AG04449 (cell line): ENCODE measurements at places on chromosomes 6 and 20.

- DNase-seq: no peak
Observed at GRCh38 chr6:90072935-90073464, 178.7 kb downstream of the GJA10 start.

DNA sequence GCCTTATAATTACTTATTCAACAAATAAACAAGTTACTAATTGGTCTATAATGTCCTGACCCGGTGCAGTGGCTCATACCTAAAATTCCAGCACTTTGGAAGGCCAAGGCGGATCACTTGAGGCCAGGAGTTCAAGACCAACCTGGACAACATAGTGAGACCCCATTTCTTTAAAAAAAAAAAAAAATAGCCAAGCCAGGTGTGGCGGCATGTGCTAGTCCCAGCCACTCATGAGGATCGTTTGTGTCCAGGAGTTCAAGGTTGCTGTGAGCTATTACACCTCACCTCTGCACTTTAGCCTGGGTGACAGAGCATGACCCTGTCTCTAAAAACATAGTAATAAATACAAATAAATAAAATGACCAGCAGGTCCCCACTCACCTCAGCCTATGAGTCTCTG is 9.8 kb upstream of the UBE2V1 start:
- DNase-seq: no peak

GRCh38 chr6:130749402-130749801 is 77.8 kb upstream of the SMLR1 start:
- no peak for DNase-seq

DNA sequence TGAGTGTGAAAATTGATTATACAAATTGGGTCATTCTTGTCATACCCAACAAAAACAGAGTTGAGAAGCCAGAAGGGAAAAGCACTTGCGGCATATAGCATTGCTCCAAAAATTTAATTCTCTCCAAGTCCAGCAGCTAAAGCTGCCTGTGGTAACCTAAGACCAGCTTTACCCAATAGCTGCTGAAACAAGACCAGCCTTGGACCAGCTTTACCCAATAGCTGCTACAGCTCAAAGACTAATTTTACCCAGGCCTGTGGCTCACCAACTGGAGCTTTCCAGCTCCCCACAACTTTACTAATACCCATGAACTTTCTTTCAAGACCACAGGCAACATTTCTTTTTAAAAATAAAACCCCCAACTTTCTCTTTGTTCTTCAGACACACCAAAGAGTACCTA is 32.8 kb upstream of the ZNF133 start:
- DNase-seq: no peak

- no peak for DNase-seq
Observed at GRCh38 chr6:137821491-137821890, 45.6 kb upstream of the TNFAIP3 start.

- peak; percentile 50 for DNase-seq
Observed at GRCh38 chr6:4055420-4056041, 23.4 kb downstream of the FAM217A start.

GRCh38 chr6:29965873-29966601 is 23.7 kb downstream of the HLA-A start:
- DNase-seq: no peak

- DNase-seq: no peak
Observed at GRCh38 chr20:57953638-57954037, 243.8 kb upstream of the PMEPA1 start.

GRCh38 chr6:87789198-87789899 is 87.3 kb upstream of the AKIRIN2 start:
- no peak for DNase-seq

- no peak for DNase-seq
Observed at GRCh38 chr6:102918161-102918560, 1524.7 kb downstream of the GRIK2 start.

DNA sequence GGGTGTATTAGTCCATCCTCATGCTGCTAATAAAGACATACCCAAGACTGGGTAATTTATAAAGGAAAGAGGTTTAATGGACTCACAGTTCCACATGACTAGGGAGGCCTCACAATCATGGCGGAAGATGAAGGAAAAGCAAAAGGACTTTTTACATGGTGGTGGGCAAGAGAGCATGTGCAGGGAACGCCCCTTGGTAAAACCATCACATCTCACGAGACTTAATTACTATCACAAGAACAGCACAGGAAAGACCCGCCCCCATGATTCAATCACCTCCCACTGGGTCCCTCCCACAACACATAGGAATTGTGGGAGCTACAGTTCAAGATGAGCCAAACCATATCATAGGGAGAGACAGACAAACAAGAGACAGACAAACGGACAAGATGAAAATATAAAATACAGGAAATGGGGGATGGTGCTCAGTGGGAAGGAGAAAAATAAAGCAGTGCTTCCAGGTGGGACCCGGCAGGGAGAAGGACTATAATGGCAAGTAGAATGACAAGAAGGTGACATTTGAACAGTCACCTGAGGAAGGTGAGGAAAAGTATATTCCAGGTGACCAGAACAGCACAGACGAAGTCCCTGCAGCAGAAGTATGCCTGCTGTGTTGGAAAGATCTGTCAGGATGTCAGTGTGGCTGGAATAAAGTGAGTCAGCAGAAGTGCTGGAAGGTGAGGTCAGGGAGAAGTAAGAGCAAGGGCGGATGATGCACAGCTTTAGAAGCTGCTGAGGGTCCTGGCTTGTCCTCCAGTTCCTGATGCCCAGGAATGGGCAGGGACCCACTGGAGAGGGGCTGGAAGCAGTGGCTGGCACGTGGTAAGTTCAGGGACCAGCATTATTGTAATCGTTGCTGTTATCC is 61.1 kb downstream of the SLC2A10 start:
- DNase-seq: no peak

DNA sequence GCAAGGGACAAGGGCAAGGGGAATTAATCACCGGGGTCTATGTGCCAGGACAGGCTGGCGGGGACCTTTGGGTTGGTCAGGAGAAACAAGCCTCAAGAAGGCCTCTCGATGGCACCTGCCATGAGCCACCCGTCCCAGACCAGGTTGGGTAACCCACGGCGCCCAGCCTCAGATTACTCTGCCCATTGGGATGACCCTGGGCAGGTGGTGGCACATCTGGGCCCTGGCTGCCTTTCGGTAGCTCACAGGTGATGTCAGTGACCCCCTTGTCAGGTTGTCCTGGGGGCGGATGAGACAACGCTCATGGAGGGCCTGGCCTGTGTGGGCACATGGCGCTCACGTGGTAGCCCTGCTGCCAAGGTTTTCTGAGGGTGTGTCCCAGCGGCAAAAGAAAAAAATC is 152.2 kb downstream of the SYCP2 start:
- no peak for DNase-seq

- DNase-seq: no peak
Observed at GRCh38 chr6:52065621-52066020, 21.8 kb downstream of the PKHD1 start.

- no peak for DNase-seq
Observed at GRCh38 chr6:159980474-159980873, 11.6 kb downstream of the IGF2R start.

GRCh38 chr20:42432496-42433334 is 757.0 kb downstream of the PTPRT start:
- no peak for DNase-seq

DNA sequence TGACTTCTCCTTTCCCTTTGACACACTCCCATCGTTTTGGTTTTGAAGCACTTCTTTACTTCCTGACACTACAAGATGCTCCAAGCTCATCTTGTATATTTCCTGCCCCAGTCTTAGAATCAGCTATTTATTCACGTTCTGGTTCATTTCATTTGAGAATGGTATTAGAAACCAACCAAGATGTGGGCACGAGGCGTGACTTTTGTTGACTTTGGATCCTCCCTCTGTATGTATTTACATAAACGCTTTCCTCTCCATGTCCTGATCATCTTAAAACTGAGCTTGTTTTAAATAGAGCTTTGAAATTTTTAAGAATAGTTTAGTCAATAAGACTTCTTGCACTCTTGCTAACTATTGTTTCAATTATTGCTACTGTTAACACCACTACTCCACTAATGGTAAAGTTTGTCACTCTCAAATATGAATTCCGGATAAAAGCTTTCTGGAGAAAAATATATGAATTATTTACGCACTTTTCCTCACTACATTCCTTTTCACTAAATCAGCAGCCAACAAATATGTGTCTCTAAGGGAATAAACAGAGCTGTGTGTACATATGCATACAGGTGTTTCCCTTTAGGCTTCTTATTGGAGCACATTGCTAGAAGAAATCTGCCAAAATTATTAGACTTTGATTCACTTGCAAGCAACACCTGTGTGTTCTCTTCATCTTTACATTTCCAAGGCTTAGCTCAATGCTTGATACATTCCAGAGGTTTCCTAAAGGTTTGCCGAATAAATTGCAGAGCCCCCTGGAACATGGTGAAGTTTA is 77.3 kb upstream of the TMEM244 start:
- DNase-seq: no peak

- no peak for DNase-seq
Observed at GRCh38 chr6:104212977-104213668, 646.6 kb downstream of the HACE1 start.

GRCh38 chr6:107083047-107083768 is 32.1 kb downstream of the BEND3 start:
- DNase-seq: no peak

DNA sequence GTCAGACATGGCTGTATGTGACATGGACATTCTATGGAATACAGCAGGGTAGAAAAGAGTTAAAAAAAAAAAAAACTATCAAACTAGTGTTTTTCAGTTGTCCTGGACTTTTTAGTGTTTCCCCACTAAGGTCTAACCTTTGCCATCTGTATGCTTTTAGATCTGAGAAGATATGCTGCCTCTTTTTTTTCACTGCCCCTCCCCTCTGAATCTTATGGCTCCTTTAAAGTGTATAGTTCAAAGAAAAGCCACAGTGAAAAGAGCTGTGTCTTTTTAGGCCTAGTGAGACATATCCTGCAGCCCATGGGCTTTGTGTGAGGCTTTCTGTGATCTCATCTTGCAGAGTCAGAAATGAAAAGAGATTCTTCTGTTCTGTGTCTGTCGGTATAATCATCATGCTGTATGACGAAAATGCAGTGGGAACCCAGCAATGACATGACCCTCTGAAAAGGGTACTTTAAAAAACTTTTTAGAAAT is 29.3 kb downstream of the ADGRG6 start:
- DNase-seq: no peak

DNA sequence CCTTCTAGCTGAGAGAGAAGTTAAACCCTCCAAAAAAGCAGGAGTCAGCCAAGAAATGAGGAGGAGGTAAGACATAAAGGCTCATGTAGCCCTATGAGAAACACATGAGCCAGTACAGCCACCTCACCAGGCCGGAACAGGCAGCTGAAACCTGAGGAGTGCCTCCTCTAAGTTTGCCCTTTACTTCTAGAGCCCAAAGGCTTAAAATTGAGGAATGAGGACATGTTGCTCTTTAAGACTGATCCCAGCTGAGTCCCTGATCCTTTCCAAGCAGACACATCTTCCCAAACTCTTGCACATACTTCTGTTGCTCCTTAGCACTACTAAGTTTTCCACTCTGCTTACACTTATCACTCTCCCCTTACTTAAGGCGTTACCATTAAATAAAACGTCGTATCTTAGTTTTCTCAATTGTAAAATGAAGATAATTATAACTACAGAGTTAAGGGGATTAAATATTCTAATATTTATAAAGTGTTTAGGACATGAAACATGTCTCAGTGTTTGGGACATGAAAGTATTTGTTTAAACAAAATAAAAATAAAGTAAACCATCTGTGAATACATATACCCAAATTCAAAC is 124.0 kb downstream of the OGFRL1 start:
- no peak for DNase-seq

GRCh38 chr20:10642856-10643559 is 30.8 kb downstream of the JAG1 start:
- no peak for DNase-seq

DNA sequence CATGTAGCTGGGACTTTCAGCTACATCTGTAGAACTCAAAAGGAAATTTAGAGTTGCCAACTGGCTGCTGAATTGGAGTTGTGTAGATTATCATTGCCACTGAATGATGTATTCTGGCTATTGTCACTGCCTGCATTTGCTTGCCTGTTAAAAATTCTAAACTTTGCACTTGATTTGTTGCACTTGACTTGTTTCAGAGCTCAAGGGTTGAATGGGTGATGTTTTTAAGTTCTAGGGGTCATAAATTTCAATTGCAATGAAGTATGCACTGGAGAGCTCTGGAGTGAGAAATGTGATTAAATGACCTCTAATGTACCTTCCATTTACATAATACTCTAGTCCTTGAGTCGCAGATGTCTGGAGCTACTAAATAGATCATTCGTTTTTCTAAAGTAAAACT is 102.4 kb downstream of the TNFRSF21 start:
- DNase-seq: no peak

DNA sequence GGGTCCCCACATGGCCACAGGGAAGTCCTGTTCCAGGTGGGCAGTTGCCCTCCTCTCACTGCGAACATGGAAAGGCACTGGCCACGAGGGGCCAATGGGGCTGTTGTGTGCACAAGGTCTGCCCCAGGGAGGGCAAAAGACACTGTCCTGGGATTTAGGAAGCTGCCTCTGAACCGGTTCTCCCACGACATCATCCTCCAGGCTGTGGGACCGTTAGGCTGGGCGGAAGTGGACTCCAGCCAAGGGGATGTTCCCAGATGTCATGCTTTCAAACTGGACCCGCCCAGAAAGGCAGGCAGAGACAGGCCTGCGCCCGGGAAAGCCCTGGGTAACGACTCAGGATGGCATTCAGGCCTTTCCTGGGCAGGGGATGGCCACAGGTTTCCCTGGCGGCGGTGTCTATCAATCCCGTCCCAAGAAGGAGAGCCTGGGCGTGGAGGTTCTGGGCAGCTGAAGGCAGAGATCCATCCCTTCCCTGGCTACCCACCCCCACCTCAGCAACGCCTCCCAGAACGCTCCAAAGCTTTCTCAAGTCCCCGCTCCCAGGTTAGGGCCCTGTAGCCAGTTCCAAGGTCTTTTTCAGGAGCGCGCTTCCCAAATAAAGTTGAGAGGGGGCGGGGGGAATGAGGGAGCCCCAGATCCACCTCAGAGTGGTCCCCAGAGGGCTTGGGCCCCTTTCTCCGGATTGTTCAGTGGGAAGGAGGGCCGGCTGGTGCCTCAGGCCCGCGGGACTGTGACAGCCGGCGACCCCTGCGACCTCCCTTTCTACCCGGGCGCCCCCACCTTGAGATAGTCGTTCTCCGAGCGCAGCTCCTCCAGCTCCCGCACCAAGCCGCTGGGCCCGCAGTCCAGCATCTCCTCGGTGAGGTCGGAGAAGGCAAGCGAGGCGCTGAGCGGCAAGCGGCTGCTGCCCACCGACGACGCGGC is 13.8 kb upstream of the TLDC2 start:
- DNase-seq: no peak

- DNase-seq: no peak
Observed at GRCh38 chr20:56925082-56925830, 296.1 kb downstream of the TFAP2C start.
